ENCODE measurements at places on chromosomes 2 and 18.

GRCh38 chr2:44104855-44105271 is 63.8 kb upstream of the PPM1B start:
- no peak for DNase-seq

DNA sequence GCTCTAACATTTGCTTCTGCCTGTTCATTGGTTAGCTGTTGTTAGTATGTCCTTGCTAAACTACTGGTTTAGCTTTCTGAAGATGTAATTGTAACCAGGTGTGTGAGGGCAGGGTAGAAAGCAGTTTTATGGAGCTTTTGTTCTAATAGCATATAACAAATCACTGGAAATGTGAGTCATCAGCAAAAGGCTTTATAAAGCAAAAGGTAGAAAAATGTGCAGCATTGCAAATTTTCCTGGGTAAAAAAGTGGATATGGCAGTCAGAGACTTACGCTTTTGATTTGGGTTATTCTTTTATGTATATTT is 85.3 kb downstream of the ZNF407 start:
- no peak for DNase-seq

GRCh38 chr2:39606585-39606984 is 59.1 kb upstream of the TMEM178A start:
- DNase-seq: no peak

DNA sequence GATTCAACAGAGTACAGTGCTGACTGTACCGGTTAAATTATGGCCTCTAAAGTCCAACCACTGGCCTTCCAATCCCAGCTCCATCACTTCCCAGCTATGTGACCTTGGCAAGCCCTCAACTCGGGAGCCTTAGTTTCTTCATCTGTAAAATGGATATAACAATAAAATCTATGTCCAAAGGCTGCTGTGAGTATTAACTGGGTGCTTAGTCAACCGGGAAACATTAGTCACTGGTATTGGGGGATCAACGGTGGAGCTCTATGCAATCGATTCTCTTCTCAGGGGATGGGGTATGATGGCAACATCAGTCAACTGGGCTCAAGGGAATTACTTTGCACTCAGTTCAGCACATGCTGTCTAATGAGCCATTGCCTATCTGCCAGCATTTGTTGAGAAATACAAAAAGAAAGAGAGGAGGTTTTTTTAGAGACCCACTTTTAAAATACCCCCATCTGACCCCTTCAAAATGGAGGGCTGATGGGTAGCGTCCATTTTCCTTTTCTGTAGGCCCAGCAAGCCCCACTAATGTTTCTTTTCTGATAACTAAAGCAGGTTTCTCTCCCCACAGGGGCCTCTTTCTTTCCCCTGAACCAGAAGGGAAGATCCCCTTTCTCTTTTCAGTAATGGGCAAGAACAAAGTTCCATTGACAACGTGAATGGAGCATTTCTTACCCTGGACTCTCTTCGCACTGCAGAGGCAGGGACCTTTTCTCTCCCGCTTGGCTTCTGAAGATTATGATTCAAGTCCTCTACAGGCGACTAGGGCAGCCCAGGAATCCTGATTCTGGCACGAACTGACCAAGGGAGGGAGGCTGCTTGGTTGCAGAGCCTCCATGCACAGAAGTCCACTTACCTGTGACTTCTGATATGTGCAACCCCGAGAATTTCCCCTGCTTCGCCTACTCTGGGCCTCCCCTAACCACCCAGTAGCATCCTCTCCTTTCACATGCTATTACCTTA is 8.7 kb upstream of the AGFG1 start:
- DNase-seq: no peak

- no peak for DNase-seq
Measured at GRCh38 chr2:192007581-192008228, 160.8 kb upstream of the CAVIN2 start.

- DNase-seq: no peak
Measured at GRCh38 chr2:144650907-144651306, 131.0 kb upstream of the ZEB2 start.

DNA sequence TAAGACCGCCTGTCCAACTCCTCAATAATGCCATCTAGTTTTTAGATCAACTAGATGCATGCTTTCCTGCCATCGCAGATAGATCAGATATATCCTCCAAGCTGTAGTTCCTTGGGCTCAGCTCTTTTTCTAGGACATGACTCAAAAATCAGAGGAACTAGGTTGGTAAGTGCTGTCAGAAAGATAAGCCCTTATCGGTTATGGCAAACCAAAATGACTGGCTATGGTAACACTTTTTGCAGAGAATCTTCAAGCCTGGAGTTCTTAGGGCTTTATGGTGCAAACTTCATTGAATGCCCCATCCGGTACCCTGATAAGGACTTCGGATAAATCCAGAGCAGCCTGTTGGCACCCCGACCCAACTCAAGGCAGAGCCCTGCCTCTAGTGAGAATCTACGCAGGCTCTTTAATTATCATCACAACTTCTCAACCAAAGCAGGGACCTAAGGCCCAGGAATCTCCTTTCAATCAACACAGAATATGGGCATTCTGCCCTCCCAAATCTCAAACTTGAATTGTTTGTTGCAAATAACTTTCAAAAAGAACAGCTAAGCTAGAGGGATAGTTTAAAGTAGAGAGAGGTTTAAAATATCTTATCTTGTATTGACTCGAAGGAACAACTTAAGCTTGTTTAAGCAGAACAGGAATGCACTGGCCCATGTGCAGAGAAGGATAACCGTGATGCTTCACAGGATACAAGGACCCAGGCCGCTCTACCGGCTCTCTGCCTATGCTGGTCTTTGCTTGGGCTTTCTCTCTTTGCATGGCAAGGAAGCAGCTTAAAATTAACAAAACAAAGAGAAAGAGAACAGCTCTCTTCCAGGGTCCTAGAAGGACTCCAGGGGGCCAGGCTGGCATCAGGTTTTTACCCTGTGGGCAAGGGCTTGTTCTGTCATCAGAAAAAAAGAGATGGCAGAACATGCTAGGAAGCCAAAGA is 3.4 kb upstream of the CYP1B1 start:
- DNase-seq: no peak

- DNase-seq: no peak
Measured at GRCh38 chr2:9714630-9715214, 83.9 kb upstream of the YWHAQ start.

DNA sequence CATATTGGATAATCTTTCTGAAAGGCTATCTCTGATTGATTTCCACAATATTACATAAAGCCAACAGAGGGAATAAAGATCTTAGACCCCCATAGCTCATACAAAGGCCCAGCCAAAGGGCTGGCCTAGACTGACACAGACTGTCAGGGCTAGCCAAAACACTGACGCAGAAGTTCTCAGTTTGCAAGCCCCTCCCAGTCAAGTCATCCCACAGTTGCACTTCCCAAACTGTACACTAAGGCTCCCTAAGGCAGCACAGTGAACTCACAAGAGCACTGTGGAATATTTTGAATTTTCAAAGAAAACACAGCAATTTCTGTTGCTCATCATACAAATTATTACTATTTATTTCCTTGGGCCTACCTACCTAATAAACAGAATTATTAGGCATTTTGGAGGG is 244.9 kb downstream of the SP3 start:
- no peak for DNase-seq

- no peak for DNase-seq
Measured at GRCh38 chr2:53820711-53821110, 33.9 kb downstream of the ERLEC1 start.

- no peak for DNase-seq
Measured at GRCh38 chr18:64110692-64111480, 38.0 kb downstream of the LINC00305 start.

DNA sequence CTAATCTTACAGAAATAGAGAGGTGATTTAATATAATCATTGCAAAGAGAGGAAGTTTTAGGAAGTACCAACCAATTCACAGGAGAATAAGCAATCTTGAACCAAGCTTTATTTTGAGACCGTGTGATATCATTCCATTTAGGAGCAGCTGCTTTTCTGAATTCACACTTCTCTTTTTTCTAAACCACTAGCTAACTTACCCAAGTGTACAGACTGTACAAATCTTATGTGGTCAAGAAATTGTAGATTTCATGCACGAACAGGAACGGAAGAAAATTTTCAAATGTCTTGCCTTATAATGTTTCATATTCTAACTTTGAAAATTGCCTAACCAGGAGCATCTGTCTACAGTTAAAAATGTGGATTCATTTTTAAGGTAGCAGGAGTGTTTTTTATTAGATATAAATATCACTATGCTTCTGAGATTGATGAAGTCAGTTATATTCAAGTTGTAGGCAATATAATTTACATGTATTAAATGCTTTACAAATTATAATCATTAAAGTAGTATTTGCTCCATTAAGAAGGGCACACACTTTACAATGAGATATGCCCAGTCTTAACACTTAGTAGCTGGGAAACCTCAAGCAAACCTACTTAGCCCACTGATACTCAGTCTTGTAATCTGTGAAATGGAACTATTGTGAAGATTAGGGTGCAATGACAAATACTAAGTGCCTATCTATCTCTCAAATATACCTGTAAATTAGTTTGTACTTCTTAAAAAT is 302.2 kb upstream of the STON1 start:
- no peak for DNase-seq

- DNase-seq: no peak
Measured at GRCh38 chr2:38146907-38147307, 71.0 kb upstream of the CYP1B1 start.

DNA sequence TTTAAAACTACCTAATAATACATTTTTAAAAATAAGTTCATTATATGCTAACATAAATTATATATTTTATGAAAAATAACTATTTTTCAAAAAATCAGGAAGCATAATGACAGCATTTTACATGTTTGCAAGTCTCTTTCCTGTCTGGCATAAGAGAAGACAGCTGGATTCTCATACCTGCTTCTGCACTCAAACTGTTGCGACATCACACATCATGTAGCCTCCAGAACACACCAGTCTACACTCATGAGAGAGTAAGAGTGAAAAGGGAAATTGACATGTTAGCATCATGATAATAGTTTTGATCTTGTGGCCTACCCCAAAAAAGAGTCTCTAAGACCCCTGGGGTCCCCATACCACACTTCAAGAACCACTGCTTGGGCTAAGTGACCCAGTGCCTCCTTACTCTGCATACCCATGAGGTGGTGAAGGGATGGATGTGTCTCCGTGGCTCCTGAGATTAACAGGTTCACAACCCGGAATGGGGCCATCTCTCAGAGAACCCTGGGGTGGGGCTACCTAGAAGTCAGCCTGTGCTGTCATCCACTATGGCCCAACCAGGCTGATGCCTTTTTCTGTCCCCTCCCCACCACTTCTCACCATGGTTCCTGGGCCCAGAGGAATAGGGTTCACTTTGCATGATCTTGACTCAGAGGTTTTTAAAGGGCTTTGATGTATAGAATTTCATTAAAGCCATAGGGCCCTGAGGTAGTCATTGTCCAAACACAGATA is 102.6 kb upstream of the DAPL1 start:
- no peak for DNase-seq

- DNase-seq: no peak
Measured at GRCh38 chr2:207472343-207473048, 57.3 kb upstream of the CREB1 start.

- DNase-seq: no peak
Measured at GRCh38 chr2:210997373-210997772, 441.0 kb downstream of the CPS1 start.

DNA sequence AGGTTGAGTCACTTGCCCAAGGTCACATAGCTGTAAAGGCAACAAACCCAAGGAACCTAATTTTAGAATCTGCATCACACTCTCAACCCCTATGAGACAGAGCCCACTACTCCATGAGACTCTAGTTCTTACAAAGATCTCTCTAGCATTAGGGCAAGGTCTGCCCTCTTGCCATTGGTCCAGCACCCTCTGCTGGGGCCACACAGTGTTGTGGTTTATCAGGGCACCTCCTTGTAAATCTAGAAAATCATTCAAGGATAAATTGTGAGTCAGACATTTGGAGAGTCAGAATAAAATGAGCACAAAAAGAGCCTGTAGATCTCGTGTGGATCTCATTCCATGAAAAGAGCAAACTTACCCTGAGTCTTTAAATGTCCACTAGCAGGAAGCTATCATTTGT is 91.2 kb downstream of the SLC8A1 start:
- DNase-seq: no peak

GRCh38 chr18:69085951-69086350 is 288.1 kb downstream of the CCDC102B start:
- DNase-seq: no peak

Data from activated T-helper 1 cell treated with anti-CD3 and anti-CD28 coated beads, Interleukin-2, amount 50 U/mL, for 16 hours (primary cell).